ENCODE measurements at places on chromosomes 4 and X.
A peak's percentile ranks its signal among the peaks of the same experiment; 100 is the strongest.

GRCh38 chr4:85733798-85734197 is 258.8 kb downstream of the ARHGAP24 start:
- no peak for DNase-seq

GRCh38 chr4:106869551-106869950 is 166.6 kb downstream of the DKK2 start:
- DNase-seq, result no peak

DNA sequence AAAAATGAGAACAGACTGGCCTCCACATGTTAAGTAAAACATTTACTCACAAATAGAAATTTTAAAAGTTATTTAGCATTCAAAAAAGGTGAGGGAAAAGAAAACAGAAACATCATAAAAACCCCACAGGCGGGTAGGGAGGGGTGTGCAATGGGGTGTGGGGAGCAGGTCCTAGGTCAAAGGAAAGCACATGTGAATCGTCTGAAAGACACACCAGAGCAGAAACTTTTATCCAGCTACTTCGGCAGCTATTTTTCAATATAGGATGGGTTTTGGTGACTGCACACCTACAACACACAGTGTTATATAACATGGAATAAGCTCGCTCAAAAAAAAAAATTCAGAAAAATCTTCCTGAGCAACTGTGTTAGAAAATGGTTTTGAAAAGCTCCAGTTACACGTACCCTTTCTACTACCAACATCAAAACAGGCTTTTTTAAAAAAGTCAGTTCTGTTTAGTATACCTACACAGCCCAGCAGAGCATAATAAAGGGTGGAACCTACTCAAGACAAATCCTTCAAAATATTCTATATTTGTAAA is 1.6 kb downstream of the OTUD4 start:
- DNase-seq, result no peak

DNA sequence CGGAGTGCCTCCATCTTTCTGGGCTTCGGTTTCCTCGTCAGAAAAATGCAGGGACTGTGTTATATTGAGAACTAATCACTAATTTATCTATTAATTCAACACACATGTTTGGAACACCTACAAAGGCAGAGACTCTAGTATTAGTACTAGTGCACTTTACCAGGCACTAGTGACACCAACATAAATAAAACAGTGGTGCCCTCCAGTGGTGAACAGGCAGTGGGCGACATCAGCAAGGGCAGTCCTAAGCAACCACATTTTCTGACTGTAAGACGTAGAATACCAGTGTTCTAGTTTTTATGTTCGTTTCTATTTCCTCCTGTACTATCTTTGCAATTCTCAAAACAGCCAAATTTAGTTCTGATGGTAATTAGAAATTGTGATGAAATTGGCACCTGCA is 69.1 kb upstream of the UCP1 start:
- no peak for DNase-seq

DNA sequence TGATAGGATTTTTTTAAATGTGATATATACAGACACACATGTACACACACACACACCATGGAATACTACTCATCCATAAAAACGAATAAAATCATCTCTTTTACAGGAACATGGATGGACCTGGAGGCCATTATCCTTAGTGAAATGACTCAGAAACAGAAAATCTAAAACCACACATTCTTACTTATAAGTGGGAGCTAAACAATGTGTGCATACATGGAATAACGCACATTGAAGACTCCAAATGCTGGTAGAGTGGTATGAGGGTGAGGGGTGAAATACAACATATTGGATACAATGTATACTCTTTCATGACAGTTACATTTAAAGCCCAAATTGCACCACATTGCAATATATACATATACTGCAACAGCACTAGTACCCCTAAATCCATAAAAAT is 120.2 kb upstream of the ADGRL3 start:
- no peak for DNase-seq

- DNase-seq, result no peak
These were observed 78.9 kb downstream of the SLC10A7 start for GRCh38 chr4:146442801-146443200.

DNA sequence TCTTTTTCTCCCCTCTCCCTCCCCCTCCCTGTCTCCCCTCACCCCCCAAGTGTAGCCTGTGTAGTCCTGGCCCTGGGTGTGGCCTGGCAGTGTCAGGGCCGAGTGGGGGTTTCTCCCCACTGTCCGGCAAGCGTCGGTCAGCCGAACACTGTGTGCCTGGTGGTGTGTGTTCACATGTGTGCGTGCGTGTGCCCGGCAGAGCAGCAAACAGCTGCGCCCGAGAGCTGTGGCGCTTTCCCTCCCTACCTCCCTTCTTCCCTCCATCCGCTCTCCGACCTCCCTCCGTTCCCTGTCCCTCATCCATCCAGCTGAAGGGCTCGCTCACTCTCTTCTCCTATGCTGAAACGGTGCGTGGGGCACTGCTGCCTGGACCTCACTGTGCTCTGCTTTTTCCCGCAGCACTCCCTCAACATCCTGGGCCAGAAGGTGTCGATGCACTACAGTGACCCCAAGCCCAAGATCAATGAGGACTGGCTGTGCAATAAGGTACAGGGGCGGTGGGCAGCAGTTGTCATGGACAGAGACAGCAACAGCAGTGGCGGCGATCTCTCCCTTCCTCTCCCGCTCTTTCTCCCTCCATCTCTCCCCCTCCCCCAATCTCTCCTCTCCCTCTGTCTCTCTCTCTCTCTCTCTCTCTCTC is 17.4 kb upstream of the UBA1 start:
- no peak for DNase-seq

GRCh38 chr4:68272860-68273259 is 27.4 kb upstream of the TMPRSS11B start:
- DNase-seq, result no peak

GRCh38 chr4:16524911-16525554 is 298.8 kb upstream of the TAPT1 start:
- DNase-seq, result no peak

- DNase-seq, result no peak
These were observed 8.0 kb upstream of the KCNE5 start for GRCh38 chrX:109632906-109633504.

DNA sequence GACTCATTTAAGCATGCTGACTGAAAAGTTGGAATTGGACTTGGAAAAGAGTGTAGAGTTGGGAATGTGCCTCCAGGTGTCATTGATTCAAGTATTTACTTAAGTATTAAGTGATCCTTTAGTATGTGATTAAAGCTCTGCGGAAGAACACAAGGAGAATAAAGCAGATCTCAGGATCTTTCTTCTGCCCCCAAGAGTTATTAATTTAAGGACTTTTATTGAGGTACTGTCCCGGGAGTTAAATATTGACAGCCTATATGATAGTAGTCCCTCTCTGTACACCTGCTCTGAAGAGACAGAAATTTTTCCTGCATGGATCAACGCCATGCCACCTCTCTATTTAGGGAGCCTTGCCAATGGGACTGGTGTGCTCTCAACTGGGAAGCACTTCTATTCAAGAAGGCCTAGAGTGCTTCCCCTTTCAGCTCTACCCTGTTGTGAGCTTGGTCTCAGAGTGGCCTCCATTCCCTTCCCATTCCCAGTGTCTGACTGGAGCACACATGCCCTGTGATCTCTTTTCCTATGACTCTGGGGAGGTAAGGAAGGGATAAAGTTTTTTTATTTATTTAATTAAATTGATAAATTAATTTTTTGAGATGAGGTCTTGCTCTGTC is 75.9 kb downstream of the SHISA3 start:
- no peak for DNase-seq

GRCh38 chr4:138835832-138836533 is 179.6 kb upstream of the NOCT start:
- DNase-seq, result no peak

DNA sequence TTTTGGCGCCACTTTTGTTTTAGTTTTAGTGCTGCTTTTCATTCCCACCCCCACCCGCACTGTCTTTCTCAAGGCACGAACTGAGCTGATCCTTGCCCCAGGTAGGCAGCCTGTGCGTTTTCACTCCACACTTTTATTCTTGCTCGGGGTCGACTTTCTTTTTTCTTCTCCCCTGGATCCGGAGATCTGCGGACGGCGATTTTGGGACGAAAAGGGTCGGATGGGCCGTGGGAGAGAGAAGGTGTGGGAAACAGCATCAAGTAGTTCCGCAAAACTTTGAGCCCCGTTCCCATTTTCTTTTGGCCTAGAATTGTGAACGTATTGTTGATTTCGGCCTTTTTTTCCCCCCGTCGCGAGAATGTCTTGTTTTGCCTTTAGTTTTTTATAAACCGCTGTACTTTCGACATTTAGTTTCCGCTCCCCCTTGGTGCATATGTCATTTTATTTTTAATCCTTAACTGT is 531 bp downstream of the STAG2 start:
- DNase-seq, result peak; percentile 0

GRCh38 chrX:10893366-10893765 is 217.8 kb upstream of the HCCS start:
- DNase-seq, result no peak

DNA sequence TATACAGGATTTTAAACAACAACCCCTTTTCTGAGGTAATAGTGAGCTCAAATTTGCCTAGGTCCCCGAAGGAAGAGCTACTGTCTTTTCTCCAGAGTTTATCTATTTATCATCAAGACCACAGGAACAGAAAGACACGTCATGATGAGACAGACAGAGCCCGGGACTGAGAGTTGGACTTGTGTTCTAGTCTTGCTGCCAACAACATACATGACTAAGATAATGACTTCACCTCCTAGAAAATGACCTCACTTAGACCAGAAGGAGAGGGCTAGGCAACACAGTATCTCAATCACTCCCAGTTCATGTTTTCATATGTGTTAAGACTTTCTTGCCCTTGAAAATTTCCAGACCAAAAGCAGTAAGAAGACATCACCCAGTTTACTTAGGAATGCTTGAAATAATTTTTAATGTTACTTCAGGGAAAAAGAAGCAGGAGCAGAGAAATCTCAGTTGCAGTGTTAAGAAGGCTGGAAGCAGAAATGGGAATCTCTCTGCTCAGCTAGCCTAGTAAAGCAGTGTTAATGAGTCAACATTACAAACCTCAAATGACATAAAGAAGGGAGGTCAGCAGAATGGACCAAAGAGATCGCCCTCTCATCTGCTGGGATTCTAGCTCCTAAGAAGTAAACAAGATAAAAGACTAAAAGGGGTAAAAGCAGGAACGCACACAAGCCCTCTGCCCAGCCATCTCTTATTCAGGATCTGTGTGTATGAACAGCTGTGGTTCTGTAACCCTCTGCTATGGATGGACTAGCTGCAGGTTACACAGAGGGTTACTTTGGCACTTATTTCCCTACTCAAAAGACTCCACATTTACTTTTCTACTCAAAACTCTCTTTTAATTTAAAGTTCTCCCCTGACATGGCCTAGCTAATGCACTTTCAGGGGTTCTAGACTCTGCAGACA is 24.8 kb downstream of the PDGFC start:
- no peak for DNase-seq

GRCh38 chr4:12573716-12574115 is 910.4 kb downstream of the RAB28 start:
- DNase-seq, result no peak

- no peak for DNase-seq
These were observed 111.0 kb downstream of the EPHA5 start for GRCh38 chr4:65559270-65559669.

DNA sequence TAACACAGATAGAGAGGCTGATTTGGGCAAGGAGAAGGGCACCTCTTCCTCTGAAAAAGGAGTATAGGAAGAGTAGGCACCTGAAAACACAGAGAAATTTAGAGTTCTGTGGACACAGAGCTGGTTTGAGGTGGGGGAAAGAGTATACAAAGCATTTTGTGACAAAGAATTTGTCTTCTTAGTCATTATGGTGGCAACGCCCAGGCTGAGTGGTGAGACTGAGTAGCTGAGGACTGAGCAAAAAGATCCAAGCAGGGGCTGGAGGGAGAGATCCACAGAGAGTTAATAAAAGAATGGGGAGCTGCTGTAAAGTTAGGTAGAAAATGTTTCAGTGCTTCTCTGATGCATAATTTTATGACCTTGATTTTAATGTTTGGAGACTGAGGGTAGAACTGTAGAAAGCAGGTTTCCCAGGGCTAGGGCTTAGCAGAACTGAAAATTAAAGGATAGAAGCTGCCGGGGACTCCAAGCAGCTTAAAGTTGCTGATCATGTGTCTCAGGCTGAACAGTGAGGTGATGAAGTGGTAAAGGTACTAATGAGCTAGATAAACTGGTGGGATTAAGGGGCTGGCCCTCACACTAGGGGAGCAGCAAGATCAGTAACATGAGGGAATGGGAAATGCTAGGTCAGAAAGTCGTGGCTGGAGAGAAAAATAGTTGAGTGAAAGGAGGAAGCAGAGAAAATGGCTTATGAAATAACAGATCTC is 118.9 kb downstream of the CEP44 start:
- no peak for DNase-seq

DNA sequence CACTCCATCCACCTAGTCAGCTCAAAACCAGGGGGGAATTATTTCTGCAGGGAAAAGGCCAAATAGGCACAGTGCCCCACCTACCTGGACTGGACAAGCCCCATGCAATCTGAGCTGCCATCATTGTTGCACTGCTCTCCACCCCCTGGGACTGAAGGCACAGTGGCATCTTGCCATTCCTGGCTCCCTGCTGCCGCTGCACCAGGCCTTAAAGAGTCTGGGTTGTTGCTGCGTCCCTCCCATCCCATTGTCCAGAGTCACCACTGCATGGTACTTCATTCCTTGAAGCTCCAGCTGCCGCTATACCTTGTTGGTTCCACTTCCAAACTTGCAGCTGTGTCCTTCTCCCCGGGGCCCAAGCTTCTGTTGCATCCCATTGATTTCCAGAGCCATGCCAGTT is 629.7 kb downstream of the STIM2 start:
- DNase-seq, result no peak

DNA sequence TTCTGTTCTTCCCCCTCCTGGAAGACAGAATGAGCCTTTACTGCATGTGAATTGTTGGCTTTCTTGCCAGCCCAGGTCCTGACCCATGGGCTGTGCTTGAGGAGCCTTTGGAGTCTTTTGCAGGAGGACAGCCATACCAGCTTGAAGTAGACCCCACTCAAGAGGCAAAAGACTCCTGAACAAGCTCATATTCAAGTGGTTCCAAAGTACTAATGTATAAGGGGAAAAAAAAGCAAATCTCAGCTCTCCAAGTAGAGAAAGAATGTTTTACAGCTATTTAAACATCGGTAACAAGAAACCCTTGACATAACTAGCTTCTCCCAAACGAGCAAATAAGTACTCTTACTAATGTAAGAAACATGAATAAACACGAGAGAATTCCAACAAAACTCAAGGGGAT is 174.9 kb upstream of the MXRA5 start:
- DNase-seq, result no peak

DNA sequence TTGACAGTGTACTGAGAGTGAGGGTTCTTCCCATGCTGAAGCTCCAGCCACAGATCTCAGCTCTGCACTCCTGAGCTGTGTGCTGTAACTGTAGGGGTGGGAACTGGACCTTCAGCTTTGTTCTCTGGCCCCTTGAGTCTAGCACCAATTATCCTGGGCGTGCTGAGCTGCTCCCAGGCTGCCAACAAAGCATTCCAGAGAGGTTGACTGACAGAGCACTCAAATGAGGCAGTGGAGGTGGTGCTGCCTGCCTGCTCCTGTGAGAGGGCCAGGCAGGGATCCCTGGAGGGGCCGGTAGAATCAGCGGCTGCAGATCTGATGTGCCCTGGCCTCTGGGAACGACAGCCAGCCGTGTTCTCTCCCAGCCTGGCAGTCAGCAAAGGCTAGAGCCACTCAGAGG is 375.7 kb upstream of the AADAT start:
- no peak for DNase-seq
